ENCODE measurements at places on chromosomes 13 and 19.

GRCh38 chr19:18251587-18252369 is 22.5 kb downstream of the IQCN start:
- DNase-seq, result peak; percentile 61

DNA sequence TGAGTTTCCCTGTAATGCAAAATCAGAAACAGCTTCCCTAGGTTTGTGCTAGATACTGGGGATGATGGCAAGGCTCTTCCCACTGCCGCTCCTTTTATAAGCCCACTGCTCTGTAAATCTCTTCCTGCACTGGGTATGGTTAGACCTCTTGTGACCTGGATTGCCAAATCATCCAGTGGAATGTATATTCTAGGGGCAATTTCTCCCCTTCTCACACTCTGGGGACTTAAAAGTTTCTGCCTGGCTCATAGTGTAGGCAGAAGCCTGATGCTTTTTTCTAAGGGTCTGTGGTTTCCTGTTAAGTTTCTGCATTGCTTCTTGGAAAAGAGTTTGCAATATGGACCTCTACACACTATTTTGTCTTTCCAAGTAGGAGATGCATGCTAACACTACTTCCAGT is 1582.0 kb upstream of the PCDH20 start:
- DNase-seq, result no peak

DNA sequence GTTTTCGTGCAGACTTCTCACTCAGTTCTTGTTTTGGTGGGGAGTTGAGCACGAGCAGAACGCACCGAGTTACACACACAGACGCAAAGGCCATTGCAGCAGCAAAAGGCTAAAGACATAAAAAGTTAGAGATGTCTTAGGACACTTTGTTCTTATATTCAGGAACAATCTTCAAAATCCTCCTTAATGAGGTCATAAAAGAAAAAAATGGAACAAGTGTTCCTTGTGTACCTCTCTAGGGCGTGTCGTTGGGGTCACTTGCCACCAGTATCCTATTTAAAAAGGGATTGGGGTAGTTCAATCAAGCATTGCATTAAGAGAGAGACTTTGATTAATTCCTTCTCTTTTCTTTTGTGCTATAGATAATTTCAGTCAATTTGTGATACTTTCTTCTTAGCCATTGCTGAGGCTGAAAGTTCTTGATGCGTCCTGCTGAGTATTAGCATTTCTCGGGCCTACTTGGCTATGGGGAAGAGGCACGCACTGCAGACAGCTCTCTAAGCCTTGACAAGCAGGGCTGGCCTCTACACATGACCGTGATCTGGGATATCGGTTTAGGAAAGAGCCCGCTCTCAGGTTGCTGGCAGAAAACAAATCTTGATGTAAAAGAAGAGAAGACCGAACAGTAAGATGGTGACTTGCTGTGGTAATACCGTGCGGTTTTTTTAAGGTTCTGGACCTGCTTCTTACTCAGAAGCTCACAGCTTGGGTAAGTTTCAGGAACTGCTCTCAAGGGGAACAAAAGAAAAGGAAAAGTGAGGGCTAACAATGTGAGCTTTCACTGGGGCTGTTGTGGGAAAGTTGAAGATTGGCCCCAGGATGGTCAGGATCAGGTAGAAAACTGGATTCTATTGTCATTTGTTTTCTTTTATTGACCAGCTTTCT is 223.6 kb downstream of the TM9SF2 start:
- DNase-seq, result no peak

GRCh38 chr19:40461669-40462221 is 3.8 kb downstream of the BLVRB start:
- no peak for DNase-seq

GRCh38 chr13:101398191-101398590 is 18.1 kb downstream of the NALCN start:
- DNase-seq, result no peak

DNA sequence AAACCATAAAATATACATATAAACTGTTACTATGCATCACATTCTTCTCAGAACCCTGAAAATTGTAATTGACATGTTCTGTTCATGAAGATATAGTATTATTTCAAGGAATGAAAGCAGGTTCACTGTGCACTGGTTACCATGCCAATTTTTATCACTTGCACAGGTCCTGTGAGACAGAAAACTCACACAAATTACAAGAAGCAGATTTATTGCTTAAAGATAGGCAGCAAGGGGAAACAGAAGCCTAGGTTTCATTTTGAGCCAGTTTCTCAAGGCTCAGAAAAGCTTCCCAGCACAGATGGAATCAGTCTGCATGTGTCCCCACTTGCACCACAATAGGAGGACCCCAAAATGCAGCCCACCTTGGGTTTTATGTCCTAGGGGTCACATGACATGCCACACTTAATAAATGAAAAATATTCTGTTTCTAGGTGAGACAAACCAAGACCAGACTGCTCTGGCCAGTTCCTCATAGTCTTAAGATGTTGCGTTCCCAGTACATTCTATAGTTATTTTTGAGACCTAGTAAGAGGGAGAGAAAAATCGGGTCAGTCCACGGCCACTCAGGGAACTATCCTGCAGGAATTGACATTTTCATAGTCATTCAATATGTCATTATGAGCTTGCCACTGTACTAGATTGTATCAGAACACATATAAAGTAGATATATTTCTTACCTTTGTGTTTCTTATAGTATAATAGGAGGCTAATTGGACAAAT is 459.1 kb upstream of the ATXN8OS start:
- DNase-seq, result no peak

GRCh38 chr13:60838581-60838980 is 441.6 kb downstream of the TDRD3 start:
- DNase-seq, result no peak

All from Caki2 (cell line).